ENCODE measurements at places on chromosomes 2 and 18.

GRCh38 chr2:172246649-172247048, 143.9 kb upstream of the DLX2 start:
- no peak for DNase-seq
- H3K27me3 ChIP-seq, result no peaks in the 10 kb centered on the region
- H3K4me1 ChIP-seq, result peaks cover 6% of the 10 kb centered on the region
- H3K27ac ChIP-seq, result no peak overlapping the region
- H3K36me3 ChIP-seq, result no peaks in the 10 kb centered on the region

- H3K27ac ChIP-seq, result no peak overlapping the region
- H3K36me3 ChIP-seq, result no peaks in the 10 kb centered on the region
- H3K4me1 ChIP-seq, result no peaks in the 10 kb centered on the region
- H3K4me3 ChIP-seq, result no peak overlapping the region
- no peak for DNase-seq
Measured at GRCh38 chr2:188870289-188870688, 103.9 kb upstream of the COL3A1 start.

DNA sequence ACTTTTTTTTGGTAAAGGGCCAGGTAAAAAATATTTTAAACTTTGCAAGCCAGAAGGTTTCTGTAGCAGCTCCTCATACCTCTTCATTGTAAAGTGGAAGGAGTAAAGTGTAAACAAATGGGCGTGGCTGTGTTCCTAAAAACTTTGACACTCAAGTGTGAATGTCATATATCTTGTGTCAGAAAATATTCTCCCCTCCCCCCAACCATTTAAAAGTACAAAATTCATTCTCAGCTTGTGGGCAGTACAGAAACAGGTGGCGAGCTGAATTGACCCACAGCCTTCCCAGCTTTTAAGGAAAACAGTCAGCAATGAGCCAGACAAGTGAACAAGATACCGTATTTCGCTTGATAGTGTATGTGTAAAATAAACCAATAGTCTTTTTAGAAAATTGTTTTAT, 4.0 kb downstream of the YPEL5 start:
- no peak overlapping the region for H3K4me3 ChIP-seq
- peaks cover 13% of the 10 kb centered on the region for H3K36me3 ChIP-seq
- DNase-seq, result no peak
- no peak overlapping the region for H3K27ac ChIP-seq
- H3K27me3 ChIP-seq, result peaks cover 2% of the 10 kb centered on the region
- peaks cover 8% of the 10 kb centered on the region for H3K4me1 ChIP-seq

DNA sequence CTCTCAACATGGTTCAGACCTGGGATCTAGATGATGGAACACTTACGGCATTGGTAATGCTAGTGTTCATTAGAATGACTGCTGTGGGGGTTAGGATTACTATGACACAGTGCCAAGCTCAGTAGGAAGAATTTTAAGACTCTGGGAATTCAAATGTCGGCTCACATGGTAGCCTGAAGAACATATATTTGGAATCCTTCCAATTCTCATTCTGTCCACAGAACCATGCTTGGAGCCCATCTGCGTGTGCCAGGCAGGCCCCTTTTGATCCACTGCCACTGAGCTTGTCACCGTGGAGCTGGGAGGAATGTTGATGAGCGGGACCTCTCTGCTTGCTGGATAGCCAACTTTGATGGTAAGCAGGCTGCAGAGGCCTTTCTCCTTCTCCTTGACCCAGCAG, 322.0 kb upstream of the SOX11 start:
- DNase-seq, result no peak
- no peaks in the 10 kb centered on the region for H3K36me3 ChIP-seq
- no peaks in the 10 kb centered on the region for H3K27me3 ChIP-seq
- no peak overlapping the region for H3K4me3 ChIP-seq
- peaks cover 20% of the 10 kb centered on the region for H3K4me1 ChIP-seq
- no peak overlapping the region for H3K27ac ChIP-seq

GRCh38 chr2:3960106-3960505, 256.7 kb downstream of the DCDC2C start:
- no peaks in the 10 kb centered on the region for H3K36me3 ChIP-seq
- no peak overlapping the region for H3K4me3 ChIP-seq
- H3K4me1 ChIP-seq, result peaks cover 7% of the 10 kb centered on the region
- H3K27ac ChIP-seq, result no peak overlapping the region
- H3K27me3 ChIP-seq, result no peaks in the 10 kb centered on the region

DNA sequence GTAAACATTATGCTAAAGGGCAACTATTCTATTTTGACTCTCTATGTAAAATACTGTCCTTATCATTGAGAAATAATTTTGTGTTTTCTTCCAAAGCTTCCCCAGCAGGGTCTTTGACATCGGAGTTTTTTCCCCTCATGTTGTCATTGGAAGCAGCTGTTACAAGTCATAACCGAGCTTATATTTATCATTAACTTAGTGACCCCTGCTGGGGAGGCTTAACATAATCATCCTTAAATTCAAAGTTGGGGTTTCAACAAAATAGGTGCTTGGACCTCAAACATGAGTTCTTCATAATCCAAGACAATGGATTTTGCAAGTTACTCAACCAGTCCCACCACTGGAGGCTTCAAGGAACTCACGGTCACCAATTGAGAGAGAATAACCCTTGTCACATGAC, 330.9 kb downstream of the DCC start:
- H3K27ac ChIP-seq, result no peak overlapping the region
- H3K27me3 ChIP-seq, result no peaks in the 10 kb centered on the region
- peaks cover 5% of the 10 kb centered on the region for H3K4me1 ChIP-seq

DNA sequence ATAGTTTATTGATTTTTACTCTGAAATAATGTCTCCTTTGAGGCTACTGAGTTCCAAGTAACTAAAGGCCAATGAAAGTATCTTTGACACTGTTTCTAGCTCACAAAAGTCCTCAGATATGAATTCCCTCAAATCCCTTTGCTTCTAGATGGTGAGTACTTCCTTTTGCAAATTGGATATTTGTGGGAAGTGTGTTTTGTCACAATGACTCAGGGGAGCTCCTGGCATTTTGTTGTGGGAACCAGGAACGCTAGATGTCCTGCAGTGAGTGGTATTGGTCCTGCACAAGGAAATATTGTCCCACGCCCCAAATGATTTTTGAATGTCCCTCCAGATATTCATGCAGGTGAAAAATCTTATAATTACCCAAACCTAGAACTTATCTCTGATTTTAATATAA, 24.3 kb downstream of the TACR1 start:
- H3K36me3 ChIP-seq, result no peaks in the 10 kb centered on the region
- H3K27me3 ChIP-seq, result no peaks in the 10 kb centered on the region
- no peak overlapping the region for H3K27ac ChIP-seq
- no peak for DNase-seq
- H3K4me3 ChIP-seq, result no peak overlapping the region
- H3K4me1 ChIP-seq, result peaks cover 1% of the 10 kb centered on the region

DNA sequence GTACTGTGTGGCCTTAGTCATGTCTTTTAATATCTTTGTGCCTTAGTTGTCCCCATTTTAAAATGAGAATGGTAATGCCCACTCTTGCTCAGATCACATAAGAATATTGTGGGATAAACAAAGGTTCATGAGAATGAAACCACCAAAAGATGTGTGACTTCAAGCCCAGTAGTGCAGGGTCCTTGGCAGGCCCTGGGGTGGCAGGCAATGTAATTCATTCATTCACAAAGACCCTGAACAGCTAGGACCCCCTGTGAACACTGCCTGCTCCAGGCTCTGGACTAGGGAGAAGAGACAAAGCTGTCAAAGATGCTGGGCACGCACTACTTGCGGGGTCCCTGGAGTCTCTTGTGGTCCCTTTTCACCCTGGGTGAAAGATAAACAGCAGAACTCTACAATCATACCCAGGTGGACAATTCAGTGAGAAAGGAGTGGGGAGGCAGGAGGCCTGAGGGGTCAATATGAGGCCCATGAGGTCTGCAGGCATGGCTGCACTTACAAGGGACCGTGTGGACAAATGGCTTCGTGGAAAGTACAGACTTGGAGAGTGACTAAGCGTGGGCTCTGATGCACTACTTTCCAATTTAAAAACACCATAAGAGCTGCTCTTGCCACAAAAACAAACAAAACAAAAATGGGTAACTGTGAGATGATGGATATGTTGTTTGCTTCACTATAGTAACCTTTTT, 136.1 kb downstream of the SMAD7 start:
- no peak for DNase-seq
- H3K27ac ChIP-seq, result no peak overlapping the region
- H3K4me1 ChIP-seq, result peaks cover 5% of the 10 kb centered on the region
- H3K36me3 ChIP-seq, result no peaks in the 10 kb centered on the region
- no peaks in the 10 kb centered on the region for H3K27me3 ChIP-seq

- H3K36me3 ChIP-seq, result no peaks in the 10 kb centered on the region
- peaks cover 3% of the 10 kb centered on the region for H3K4me1 ChIP-seq
- no peaks in the 10 kb centered on the region for H3K27me3 ChIP-seq
Measured at GRCh38 chr2:14752295-14752694, 119.8 kb downstream of the LRATD1 start.

DNA sequence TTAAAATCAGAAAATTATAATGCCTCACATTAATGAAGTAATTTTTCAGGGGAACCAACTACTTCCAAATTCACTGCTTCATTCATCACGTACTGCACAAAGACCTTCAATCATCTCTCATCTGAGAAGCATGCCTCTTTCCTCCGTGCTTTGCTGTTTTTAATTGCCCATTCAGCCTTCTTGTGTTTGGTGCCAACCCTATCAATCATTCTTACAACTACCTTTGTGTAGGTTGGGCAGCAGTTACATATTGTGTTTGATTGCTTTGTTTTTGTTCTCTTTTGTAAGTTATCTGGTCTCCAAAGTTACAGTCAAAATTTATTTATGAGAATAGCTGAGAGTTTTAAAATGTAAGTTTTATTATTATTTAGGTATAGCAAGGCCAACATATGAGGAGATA, 549.0 kb upstream of the SLC8A1 start:
- no peak for DNase-seq
- no peaks in the 10 kb centered on the region for H3K36me3 ChIP-seq
- H3K4me1 ChIP-seq, result no peaks in the 10 kb centered on the region
- no peak overlapping the region for H3K27ac ChIP-seq
- H3K27me3 ChIP-seq, result no peaks in the 10 kb centered on the region
- H3K4me3 ChIP-seq, result no peak overlapping the region

DNA sequence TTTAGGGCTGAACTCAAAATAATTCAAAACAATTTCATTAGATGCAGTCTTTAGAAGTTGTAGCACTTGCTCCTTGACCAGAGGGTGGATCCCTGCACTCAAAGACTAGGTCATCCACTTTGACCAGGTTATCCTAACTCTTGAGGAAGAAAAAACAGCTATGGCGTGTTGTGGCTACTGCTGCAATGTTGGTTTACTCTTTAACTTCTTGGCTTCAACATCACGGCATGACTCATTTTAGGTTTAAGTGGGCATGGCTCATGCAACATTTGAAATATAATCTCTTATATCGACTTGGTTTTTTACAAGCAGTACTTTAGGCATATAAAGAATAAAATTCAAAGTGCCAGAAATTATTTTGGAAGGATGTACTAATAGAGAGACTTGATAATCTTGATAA, 35.4 kb downstream of the ANKRD29 start:
- DNase-seq, result no peak
- H3K27me3 ChIP-seq, result no peaks in the 10 kb centered on the region
- H3K4me1 ChIP-seq, result peaks cover 2% of the 10 kb centered on the region

DNA sequence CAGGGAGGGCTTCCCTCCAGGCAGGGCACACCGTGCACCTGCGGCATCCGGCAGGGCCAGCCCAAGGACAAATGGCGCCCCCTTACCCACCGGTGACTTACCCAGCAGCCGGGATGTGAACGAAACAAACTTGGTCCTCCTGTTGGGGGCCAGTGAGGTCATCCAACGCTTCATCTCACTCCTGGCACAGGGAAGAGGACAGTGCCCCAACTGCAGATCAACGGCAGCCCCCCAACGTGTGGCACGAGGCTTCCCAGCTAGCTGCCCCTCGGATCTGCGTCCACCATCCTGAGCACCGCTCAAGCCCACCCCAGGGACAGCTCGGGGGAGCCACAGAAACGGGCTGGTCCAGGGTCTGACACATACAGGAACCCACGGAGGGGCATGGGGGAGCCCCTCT, 12.0 kb downstream of the SNORC start:
- no peak overlapping the region for H3K4me3 ChIP-seq
- DNase-seq, result no peak
- no peaks in the 10 kb centered on the region for H3K36me3 ChIP-seq
- no peak overlapping the region for H3K27ac ChIP-seq
- peaks cover 10% of the 10 kb centered on the region for H3K27me3 ChIP-seq

DNA sequence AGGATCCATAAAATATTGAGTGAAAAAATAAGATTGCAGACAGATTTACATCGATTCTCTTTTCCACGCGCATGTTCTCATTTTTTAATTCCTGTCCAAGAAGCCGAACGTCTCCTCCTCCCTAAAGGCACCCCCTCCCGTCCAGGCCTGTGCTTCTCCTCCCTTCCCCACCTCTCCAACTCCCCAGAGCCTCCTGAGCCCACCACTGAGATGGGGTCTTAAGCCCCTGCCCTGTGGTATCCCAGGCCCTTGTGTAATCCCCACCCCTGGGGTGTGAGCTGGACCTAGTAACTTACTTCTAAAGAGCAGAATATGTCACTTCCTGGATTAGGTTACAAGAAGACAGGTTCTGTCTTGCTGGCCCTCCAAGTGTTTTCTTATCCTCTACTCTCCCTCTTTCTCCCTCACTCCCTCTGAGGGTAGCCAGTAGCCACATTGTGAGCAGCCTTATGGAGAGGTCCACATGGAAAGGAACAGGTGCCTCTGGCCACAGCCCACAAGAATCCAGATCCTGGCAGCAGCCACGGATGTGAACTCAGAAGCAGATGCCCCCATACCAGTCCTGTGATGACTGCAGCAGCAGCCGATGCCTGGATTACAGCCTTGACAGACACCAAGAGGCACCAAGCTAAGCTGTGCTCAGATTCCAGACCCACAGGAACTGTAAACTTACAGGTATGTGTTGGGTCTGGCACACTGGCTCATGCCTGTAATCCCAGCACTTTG, 39.6 kb upstream of the OTOS start:
- no peaks in the 10 kb centered on the region for H3K36me3 ChIP-seq
- H3K4me1 ChIP-seq, result no peaks in the 10 kb centered on the region
- H3K27me3 ChIP-seq, result no peaks in the 10 kb centered on the region
- H3K4me3 ChIP-seq, result no peak overlapping the region
- no peak overlapping the region for H3K27ac ChIP-seq

- no peak overlapping the region for H3K4me3 ChIP-seq
- H3K27me3 ChIP-seq, result no peaks in the 10 kb centered on the region
- no peaks in the 10 kb centered on the region for H3K36me3 ChIP-seq
- no peak for DNase-seq
- no peak overlapping the region for H3K27ac ChIP-seq
Measured at GRCh38 chr2:181378491-181378890, 78.7 kb upstream of the ITGA4 start.

DNA sequence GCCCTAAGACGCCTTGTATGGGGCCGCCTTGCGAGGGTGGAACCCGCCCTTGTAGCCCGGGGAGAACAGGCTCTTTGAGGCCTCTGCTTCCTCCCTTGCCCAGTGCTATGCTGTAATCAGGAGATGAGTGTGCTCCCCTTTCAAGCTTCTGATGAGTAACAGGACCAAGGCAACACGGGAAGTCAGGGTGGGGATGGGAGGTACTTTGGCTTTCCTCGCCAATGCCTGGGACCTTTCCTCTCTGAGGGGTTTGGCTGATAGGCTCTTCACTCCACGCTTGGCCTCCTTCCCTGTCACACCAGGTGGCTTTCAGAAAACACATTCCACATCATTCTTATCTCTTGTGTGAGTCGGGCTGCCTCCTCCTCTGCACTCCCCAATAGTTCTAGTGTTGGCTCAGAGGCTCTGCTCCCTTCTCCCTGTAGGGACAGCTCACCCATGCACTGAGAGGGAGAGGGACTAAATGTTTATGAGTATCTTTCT, 223.7 kb upstream of the TRIB2 start:
- no peak overlapping the region for H3K27ac ChIP-seq
- no peaks in the 10 kb centered on the region for H3K36me3 ChIP-seq
- H3K4me1 ChIP-seq, result no peaks in the 10 kb centered on the region
- H3K27me3 ChIP-seq, result no peaks in the 10 kb centered on the region
- no peak for DNase-seq

- H3K4me1 ChIP-seq, result no peaks in the 10 kb centered on the region
- peaks cover 96% of the 10 kb centered on the region for H3K36me3 ChIP-seq
- H3K27me3 ChIP-seq, result no peaks in the 10 kb centered on the region
Measured at GRCh38 chr2:96344011-96344410, 8.4 kb downstream of the NCAPH start.
